MG63 (cell line): ENCODE measurements at places on chromosomes 11 and 22. TPM values are rescaled to one million over a fixed set of nuclear protein-coding genes. Genes with fewer than 3 reads are reported as not detected.

Gene OVOL1
- not detected in 2 replicates for total RNA-seq

Gene CXCR5
- total RNA-seq, result not detected in 2 replicates

Gene SLC22A8
- not detected in 2 replicates for total RNA-seq

Gene CDC42EP1
- total RNA-seq, result 31.6 and 38.5 TPM in 2 replicates

Gene RAG2
- total RNA-seq, result not detected in 2 replicates

Gene ZNF280B
- 0.79 and 1.1 TPM in 2 replicates for total RNA-seq

Gene FOSL1
- 37.3 and 54.7 TPM in 2 replicates for total RNA-seq

Gene TRIM51
- total RNA-seq, result not detected in 2 replicates

DNA sequence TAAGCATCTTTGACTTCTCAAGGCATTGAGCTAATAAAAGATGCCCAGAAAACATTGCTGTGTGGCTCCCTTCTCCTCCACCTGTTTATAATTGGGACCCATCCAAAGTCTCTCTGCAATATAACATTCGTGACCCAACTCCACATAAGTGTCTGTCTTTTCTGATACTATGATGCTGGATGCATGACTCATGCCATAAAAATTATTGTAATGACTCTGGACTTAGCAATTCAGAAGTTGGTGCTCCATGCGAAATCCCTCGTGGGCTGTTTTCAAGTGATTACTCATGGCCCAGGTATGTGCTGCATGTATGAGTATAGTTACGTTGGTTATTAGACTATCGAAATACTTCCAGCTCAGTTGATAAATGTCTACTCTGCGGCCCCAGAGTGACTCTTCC is 11.7 kb downstream of the FJX1 start:
- peak; percentile 92 for DNase-seq

- DNase-seq, result no peak
Measured at GRCh38 chr22:44650806-44651205, 51.2 kb upstream of the PRR5 start.

DNA sequence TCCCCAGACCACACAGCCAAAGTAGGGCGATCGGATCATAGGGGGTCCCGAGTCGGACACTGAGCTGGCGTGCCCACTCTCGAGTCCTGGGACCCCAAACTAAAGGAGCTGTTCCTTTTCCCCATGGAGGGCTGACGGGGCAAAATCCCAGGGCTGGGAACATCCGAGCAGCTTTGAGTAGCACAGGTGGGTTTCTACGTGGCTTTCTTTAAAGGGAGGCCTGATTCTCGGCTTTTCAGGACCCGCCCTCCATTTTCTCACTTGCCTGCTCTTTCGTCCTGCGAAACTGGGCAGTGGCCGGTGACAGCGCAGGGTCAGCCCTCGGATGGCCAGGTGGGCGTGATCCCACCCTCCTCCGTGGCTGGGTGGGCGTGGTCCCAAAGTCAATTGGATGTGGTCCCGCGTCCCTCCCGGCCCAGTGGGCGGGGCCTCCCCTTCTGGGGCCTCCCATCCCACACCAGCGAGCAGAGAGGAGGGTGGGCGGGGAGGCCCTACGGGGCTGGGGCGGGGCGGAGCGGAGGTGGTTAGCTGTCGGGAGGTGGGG is 17.5 kb upstream of the TXNRD2 start:
- no peak for DNase-seq

DNA sequence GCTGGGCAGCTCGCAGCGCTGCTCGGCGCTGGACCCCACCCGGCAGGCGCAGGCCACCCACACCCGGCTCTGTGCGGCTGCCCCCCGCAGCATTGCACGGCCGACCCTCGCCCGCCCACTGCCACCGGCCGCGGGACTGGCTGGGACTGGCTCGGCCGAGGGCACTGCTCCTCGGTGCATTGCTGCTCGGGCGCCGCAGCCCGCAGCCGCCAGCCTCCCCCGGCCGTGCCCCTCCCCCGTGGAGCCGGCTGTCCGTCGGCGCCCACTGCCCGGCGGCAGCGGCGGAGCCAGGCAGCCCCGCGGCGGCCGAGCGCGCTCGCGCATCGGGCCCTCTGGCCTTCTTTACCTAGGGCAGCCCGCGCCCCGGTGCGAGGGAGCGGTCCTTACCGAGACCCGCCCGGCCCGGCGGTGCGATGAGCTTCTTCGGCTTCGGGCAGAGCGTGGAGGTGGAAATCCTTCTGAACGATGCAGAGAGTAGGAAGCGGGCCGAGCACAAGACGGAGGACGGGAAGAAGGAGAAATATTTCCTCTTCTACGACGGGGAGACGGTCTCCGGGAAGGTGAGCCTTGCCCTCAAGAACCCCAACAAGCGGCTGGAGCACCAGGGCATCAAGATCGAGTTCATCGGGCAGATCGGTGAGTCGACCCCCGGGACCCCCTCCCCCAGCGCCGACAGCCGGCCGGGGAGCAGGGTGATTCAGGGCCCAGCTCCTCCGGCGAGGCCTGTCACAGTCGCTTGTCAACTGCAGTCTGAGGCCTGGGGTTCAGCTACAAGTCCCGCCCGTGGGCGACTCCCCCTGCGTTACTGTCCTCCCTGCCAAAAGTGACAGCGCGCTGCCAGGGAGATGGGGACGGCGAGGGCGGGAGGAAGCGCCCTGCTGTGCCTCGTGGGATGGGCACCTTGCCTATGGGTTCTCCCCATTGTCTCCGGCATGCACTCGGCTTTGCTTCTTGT is 516 bp downstream of the VPS26B start:
- peak; percentile 48 for DNase-seq

DNA sequence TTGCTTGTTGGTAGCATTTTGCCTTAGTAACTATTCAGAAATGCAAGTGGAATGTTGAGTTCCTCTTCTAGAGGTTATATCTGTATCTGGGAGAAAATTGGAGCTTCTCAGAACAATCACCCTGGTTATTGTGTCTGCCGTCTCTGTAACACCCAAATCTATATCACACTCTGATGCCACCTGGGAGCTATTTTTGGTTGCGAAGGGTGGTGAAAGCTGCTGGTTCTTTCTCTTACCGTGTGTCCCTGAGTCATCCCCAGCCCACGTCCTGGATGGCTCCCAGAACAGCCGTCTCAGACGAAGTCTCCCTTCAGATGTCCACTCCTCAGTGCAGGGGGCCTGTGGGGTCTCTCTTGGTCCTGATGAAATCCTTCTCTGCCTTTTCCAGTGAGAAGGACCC is 83.5 kb downstream of the C22orf31 start:
- DNase-seq, result peak; percentile 32

GRCh38 chr22:18103527-18104269 is 6.9 kb upstream of the TUBA8 start:
- peak; percentile 24 for DNase-seq

GRCh38 chr11:87743007-87743406 is 432.2 kb downstream of the RAB38 start:
- no peak for DNase-seq

DNA sequence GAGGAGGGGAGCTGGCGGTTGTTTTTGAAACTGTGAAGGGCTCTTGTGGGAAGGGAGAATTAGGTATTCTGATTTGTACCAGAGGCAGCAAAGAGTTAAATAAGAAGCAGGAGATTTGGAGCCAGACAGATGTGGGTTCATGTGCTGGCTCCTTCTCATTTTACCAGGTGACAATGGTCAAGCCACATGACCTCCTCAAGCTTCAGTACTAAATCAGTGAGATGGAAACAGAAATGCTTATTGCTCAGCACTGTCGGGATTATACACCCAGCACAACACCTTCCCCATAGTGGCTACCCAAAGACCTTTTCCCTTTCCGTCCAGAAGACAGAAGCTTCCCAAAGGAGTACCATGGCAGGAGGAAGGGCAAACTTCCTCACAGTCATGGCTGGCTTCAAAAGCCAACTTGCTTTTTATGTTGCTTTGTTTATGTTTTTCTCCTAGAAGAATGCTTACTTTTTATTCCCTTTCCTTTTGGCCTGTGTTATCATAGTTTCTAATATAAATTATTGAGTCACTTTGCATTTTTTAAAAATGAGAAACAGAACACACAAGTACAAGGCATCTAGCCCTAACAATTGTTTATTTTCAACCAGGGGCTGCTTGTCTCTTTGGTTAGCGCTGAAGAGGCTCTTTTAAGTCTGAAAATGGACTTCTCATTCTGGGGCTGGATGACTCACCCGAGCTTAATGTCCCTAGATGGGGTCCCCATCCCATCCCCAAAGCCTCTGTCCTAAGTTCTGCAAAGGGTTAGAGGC is 181.5 kb upstream of the ZBED5 start:
- DNase-seq, result peak; percentile 31

GRCh38 chr22:48277868-48278581 is 1515.6 kb downstream of the TBC1D22A start:
- no peak for DNase-seq

- no peak for DNase-seq
Measured at GRCh38 chr11:13225038-13226001, 52.3 kb upstream of the BMAL1 start.

GRCh38 chr11:102853956-102854355 is 10.5 kb upstream of the MMP3 start:
- DNase-seq, result no peak

DNA sequence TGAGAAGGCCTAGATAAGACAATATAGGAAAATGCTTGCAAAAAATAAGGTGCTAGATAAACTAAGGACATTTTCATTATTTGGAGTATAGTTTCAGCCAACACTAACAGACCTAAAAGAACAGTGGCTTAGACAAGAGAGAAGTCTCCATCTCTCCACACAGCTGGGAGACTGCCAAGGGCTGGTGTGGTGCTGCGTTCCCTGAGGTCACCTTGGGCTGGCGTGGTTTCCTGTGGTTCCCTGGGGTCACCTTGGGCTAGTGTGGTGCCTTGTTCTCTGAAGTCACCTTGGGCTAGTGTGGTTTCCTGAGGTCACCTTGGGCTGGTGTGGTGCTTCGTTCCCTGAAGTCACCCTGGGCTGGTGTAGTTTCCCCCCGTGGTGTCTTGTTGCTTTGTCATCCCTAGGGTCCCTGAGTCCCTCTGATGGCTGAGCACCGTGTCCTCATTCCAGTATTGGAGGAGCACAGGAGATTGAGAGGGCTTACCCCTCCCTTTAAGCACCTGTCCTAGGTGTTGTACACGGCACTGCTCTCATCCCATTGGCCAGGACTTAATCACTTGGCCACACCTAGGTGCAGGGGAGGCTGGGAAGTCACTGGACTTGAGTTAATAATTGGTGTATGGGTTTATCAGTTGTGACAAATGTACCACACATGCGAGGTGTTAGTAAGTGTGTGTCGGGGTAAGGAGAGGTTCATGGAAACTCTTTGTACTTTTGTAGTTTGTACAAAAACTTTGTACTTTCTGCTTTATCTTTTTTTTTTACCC is 14.9 kb downstream of the SAMM50 start:
- DNase-seq, result no peak

DNA sequence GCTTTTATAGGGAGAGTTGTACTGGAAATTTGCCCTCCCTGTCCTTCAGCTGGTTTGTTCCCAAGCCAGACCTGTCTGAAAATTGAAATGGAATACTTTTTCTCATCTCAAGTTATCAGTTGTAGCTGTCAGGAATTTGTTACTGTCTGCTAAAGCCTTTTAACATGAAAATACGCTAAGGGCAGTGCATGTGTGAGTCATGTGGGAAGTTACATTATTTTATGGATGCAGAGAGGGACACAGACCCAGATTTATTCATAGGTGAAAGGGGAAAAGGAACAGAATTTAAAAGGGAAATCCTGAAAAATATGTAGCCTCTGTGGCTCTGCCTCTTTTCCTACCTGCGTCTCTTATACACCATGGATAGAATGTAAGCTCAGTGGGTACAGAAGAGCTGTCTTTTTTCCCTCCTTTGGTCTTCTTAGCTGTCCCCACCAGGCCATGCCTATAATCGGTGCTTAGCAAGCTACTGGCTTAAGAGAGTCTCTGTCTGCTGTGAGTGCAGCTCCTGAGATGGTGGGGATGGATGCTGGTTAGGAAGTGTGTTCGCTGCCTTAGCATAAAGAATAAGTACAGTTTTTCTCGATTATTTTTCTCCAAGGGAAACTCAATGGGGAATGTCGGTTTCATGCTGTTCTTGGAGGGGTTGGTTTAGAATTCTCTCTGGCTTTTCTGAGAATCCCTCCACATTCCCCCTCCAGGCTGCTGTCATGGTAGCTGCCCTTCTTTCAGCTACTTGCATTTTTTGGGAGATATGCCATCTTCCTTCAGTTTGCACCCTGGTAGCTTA is 166.8 kb downstream of the TEAD1 start:
- DNase-seq, result no peak

DNA sequence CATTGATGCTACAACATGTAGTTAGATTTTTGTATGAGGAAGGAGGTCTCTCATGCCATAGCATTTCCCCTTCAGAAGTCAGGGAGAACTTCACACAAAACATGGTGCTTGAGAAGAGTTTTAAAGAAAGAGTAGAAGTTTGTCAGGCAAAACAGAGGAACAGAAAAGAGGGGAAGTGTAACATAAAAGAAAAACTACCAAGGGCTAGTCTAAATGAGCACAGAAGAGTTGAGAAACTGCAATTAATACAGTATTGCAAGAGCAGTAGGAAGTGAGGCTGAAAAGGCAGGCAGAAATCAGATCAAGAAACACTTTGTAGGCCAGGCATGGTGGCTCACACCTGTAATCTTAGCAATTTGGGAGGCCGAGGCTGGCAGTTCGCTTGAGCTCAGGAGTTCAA is 61.0 kb downstream of the FAM168A start:
- DNase-seq, result no peak

DNA sequence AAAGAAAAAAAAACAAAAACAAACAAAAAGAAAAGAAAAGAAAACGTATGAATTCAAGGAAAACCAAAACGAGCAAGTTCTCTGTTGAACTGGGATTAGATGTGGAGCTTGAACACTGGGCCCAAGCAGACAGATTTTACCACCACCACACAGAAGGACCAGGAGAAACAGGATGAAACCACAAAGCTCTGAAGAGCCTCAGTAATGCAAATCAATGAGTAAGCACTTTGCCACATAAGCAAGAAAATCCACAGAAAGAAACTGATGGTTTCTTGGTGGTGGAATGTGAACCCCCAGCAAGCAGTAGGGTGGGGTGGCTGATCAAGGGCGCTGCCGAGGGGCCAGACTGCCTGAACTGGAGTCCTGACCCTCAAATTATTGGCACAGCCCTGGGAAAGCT is 50.9 kb upstream of the NFRKB start:
- DNase-seq, result no peak

GRCh38 chr11:65487467-65488272 is 11.2 kb upstream of the MALAT1 start:
- DNase-seq, result peak; percentile 99

DNA sequence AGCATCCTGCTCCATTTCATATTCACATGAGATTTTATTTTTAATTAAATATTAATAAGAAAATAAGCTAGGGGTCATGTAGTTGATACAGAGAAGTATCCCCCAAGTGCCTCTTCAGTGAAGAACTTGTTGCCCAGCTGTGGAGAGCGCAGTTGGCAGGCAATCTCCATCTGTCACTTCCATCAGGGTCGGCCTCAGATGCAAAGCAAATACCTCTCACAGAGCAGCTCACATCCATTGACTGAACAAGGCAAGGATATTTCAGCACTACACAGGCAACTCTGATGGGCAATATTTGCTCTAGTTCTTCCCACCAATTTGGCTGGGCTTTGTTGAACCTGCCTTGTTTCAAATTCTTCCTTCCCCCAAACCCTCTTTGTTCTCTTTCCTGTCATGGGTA is 129.4 kb downstream of the NOX4 start:
- no peak for DNase-seq

GRCh38 chr11:67429038-67429668 is 859 bp downstream of the RPS6KB2 start:
- DNase-seq, result no peak
